Panc1 (cell line): ENCODE measurements at places on chromosomes 1 and 21.
A peak's percentile ranks its signal among the peaks of the same experiment; 100 is the strongest.

- no peak for DNase-seq
These were observed 102.4 kb downstream of the FMN2 start for GRCh38 chr1:240194120-240194519.

DNA sequence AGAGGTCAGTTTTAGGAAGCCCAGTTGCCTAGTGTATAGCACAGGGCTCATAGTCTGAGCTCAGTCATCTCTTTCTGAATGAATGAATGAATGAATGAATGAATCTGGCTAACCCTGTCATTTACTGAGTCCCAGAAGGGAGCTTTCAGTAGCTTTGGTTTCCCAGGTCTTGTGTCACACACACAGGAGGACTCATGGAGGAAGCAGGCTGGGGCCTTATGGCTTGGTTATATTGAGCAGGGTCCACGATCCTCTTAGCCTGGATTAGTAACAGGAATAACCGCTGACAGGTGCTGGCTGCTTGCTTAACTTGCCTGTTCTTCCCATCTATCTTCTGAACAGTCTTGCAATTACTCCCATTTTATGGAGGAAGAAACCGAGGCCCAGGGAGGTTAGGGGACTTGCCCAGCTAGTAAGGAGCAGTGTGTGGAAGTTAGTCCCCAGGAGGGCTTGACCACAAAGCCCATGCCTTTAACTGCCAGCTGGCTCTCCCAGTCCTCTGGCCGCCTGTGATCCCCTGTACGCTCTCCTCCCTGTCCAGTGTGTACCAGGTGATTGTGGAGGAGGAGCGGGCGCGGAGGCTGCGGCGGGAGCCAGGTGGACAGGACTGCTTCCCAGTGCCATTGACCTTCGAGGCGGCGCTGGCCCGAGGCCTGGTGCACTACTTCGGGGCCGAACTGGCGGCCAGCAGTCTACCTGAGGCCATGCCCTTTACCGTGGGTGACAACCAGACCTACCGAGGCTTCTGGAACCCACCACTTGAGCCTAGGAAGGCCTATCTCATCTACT, 46.0 kb downstream of the PTPRU start:
- no peak for DNase-seq

- DNase-seq, result peak; percentile 97
These were observed 61.1 kb downstream of the TOMM20 start for GRCh38 chr1:235067396-235068157.

DNA sequence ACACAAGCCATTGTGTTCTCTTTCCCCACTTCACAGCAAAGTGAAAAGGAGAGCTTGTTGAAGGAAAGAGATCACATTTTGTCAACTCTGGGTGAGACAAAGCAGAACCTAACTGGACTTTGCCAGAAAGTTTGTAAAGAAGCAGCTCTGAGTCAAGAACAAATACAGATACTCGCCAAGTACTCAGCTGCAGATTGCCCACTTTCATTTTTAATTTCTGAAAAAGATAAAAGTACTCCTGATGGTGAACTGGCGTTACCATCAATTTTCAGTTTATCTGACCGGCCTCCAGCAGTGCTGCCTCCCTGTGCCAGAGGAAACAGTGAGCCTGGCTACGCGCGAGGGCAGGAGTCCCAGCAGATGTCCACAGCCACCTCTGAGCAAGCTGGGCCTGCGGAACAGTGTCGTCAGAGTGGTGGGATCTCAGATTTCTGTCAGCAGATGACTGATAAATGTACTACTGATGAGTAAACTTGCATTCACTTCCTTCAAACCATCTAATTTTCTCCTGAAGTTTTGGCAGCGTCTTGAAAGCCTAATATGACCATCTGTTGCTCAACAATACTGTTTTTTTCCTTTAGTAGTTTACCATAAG, 43.7 kb downstream of the BACH1 start:
- DNase-seq, result no peak

GRCh38 chr1:33342041-33342723, 21.3 kb upstream of the A3GALT2 start:
- DNase-seq, result peak; percentile 91

DNA sequence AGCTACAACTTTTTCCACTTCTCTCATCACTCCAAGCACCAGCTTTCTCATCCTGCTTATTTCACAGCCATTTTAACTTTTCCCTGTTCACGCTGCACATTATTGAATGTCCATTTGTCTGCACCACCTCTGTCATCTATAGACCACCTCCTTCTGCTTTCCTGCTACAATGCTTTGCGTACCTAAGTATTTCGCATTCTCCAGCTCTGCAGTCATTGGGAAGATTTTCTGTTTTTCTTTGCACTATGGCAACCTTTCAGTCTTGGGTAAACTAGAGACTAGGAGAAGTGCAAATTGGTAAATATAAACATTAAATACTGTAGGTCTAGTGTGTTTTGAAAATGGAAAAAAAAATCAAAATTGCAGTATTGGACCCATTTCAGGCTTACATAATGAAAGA, 835 bp downstream of the CCDC30 start:
- no peak for DNase-seq

DNA sequence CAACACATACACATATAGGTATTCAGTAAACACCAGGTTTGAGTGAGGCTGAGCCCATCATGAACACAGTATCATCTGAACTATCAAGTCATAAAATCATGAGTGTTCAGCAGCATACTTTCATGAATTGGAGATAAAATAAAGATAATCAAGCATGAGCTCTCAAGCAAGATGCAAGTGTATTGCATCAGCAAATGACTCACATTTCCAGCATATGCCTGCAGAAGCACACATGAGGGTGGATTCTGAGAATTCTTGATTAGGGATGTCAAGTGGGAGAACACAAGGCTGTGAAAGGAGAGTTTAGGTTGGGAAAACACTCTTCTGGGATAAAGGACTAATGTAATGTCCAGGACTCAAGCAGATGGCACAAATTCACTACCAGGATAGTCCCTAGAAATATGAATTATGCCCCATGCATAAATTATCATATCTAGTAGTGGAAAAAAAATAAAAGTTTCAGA, 299.2 kb downstream of the SRGAP2C start:
- no peak for DNase-seq

DNA sequence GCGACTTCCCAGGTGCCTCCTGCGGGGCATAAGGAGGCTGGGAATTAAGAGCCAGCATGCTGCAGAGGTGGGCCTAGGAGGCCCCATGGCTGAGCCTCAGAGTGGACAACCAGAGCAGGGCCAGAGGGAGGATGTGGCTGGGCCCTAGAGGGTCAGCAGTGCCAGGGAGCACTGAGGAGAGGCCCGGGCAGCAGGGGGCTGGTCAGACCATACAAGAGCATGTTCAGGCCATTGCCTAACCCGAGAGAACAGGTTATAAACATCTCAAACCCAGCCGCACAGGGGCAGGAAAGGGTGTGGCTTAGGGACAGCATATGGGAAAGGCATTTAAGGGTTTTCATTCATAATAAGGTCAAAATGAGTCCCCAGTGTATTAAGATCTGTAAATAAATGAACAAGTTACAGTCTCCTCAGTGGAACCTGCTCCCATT, 51.1 kb downstream of the IER5 start:
- DNase-seq, result no peak

- no peak for DNase-seq
These were observed 12.6 kb upstream of the JUN start for GRCh38 chr1:58796416-58796815.

GRCh38 chr1:221030990-221031389, 151.7 kb downstream of the HLX start:
- no peak for DNase-seq

- no peak for DNase-seq
These were observed 73.6 kb upstream of the SLC25A33 start for GRCh38 chr1:9465640-9466039.

- DNase-seq, result no peak
These were observed 3.7 kb upstream of the ID3 start for GRCh38 chr1:23563003-23563402.

DNA sequence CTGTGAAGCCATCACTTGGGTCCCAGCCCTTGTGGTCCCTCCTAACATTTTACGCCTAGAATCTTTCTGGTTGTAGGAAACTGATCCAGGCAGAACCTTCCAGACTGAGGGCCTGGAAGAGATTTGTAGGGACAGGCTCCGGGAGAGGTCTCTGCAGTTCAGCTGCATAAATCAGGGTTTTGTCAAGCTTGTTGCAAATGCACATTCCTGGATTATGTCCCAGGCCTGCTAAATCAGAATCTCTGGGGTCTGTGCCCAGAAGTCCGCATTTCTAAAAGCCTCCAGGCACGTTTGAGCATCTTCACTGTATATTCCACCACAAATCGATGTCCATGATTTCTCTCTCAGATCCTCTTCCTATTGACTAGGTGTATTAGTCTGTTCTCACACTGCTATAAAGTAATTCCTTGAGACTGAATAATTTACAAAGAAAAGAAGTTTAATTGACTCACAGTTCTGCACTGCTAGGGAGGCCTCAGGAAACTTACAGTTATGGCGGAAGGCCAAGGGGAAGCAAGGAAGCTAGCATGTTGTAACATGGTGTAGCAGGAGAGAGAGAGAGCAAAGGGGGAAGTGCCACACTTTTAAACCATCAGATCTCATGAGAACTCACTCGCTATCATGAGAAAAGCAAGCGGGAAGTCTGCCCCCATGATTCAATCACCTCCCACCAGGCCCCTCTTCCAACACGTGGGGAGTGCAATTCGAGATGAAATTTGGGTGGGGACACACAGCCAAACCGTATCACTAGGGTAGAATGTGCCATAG, 1.2 kb upstream of the FHAD1 start:
- no peak for DNase-seq

- DNase-seq, result no peak
These were observed 2.2 kb upstream of the EIF2B3 start for GRCh38 chr1:44988531-44989156.

- no peak for DNase-seq
These were observed 17.7 kb upstream of the A3GALT2 start for GRCh38 chr1:33338440-33339211.

GRCh38 chr1:194975913-194976312, 1632.3 kb downstream of the KCNT2 start:
- peak; percentile 70 for DNase-seq

DNA sequence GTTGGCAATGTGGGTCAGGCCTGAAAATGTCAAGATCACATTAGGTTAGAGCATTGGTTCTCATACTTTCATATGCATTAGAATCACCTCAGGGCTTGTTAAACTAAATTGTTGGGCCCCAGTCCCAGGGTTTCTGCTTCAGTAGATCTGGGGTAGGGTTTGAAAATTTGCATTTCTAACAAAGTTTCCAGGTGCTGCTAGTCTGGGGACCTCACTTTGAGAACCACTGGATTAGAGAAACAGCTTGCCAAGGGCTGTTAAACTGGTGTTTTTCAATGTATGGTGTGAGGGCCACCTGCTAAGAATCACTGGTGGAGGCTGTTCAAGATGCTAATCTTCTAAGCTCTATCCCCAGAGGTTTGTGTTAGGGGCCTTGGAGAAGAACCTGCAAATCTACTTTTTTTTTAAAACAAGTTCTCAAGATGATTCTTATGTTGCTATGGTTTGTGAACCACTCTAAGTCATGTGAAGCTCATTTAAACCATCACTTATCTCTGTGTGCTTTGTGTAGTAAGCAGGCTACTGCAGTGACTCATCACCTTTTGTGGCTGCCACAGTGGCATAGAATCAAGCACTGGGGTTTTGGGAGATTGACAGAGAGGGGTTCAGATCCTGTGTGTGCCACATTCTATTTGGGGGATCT, 152.2 kb downstream of the S1PR1 start:
- DNase-seq, result no peak

GRCh38 chr1:164137273-164137925, 421.6 kb upstream of the PBX1 start:
- DNase-seq, result no peak

- no peak for DNase-seq
These were observed 14.8 kb upstream of the TMEM240 start for GRCh38 chr1:1554926-1555915.

- DNase-seq, result no peak
These were observed 28.7 kb downstream of the FMO2 start for GRCh38 chr1:171213559-171214454.

DNA sequence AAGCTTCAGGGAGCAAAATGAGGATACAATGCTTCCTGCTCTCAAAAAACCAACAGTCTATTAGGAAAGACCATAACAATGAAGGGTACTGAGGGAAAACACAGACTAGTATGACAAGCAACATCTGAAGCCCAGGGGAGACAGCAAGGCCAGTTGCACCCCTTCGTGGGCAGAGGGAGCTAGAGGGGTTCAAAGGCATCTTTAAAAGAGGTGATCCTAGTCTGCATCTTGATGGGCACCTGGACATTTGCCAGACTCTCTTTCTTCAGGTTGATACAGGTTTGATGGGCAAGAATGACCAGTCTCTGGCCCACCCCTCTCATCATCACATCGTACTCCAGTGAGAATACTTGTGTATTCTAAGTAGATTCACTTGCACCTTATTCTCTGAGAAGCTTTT, 177.7 kb downstream of the VAV3 start:
- DNase-seq, result no peak

DNA sequence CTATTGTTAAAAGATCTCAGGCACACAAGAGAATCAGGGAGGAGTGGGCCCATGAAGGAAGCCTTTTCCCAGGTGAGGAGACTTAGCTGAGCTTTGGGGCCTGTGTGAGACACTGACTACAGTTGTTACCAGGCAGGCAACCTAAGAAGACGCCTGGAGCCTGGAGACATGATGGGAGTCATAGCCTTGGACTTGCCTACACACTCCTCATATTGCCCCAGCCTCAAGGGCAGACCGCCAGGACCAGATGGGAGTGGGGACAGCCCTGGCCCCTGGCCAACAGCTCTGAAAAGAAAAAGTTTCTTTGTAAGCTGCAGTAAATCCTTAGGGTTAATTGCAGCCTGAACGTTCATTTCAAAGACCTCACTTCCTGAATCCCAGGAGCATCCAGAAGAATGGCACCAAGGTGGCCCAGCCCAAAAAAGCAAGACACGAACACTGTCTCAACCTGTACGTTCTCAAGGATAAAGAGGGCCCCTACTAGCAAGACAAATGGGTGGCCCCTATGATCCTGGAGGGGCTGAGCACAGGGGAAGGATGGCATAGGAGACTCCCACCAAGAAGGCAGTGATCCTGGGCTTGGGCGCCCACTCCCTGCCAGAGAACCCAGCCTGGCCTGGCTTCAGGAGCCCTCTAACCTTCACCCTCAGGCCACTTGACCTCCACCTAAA, 33.2 kb upstream of the BTG2 start:
- no peak for DNase-seq

- no peak for DNase-seq
These were observed 25.6 kb downstream of the SLC26A9 start for GRCh38 chr1:205917466-205918238.
